Kidney (tissue), 22 donors: ENCODE measurements at places on chromosomes 3 and 15. TPM values are rescaled to one million over a fixed set of nuclear protein-coding genes. Genes with fewer than 3 reads are reported as not detected.

Gene PCSK6
- total RNA-seq, result 7.3 TPM

Gene PLOD2
- 66.0 TPM for total RNA-seq

Gene TM4SF18
- total RNA-seq, result 19.7 TPM

Gene CPOX
- 13.7 TPM for total RNA-seq

Gene SYNM
- 23.2 TPM for total RNA-seq

Gene GHSR
- not detected for total RNA-seq

Gene ABHD6
- total RNA-seq, result 10.2 TPM

Gene ALAS1
- total RNA-seq, result 42.8 TPM

Gene ADAMTS7
- 3.1 TPM for total RNA-seq

Gene TJP1
- 121 TPM for total RNA-seq

Gene CCR3
- not detected for total RNA-seq

Gene SEMA6D
- total RNA-seq, result 16.9 TPM

DNA sequence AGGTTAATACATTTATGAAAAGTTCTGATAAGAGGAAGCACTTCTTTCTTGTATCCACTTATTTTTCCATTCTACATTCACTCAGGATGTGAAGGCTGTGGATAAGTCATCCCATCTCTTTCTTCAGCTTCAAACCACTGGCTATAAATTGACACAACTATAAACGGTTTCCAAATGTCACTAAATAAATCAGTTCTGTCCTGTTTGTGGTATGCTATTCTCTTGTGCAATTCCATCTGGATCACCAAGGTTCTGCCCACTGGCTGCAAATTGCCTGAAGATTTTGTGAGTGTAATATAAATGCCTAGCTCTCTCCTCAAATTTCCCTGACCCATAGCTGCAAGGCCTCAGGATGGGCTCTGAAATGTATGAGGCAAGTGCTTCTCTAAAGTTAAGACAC is 7.1 kb upstream of the LMOD3 start:
- no peak for DNase-seq
- no peak overlapping the region for H3K27ac ChIP-seq

DNA sequence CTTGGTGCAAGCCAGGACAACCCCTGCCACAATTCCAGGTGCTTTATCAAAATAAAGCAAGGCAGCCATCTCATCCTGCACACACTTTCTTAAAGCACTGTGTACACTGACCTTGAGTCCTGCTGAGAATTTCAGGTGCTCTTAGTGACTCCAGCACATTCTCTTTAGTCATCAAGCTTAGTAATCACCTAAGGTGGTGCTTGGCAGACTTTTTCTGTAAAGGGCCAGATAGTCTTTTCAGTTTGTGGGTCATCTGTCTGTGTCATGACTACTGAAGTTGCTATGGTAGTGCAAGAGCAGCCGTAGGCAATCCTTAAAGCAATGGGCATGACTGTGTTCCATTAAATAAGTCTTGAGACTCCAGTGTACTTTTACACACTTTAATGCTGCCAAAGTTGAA is 36.4 kb downstream of the RIOX2 start:
- no peaks in the 10 kb centered on the region for H3K27me3 ChIP-seq
- no peak for DNase-seq
- peak overlapping the region; percentile 3 for H3K27ac ChIP-seq
- H3K36me3 ChIP-seq, result peaks cover 3% of the 10 kb centered on the region
- H3K4me1 ChIP-seq, result no peaks in the 10 kb centered on the region

DNA sequence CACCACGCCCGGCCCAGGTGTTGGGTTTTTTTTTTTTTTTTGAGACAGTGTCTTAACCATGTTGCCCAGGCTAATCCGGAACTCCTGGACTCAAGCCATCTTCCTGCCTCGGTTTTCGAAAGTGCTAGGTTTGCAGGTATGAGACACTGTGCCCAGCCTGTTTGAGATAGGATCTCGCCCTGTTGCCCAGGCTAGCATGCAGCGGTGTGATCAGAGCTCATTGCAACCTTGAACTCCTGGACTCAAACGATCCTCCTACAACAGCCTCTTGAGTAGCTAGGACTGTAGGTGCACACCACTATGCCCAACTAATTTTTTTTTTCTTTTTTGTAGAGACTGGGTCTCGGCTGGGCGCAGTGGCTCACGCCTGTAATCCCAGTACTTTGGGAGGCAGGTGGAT is 20.3 kb upstream of the ITPKA start:
- no peaks in the 10 kb centered on the region for H3K27me3 ChIP-seq
- no peak overlapping the region for H3K4me3 ChIP-seq
- no peaks in the 10 kb centered on the region for H3K4me1 ChIP-seq
- no peak overlapping the region for H3K27ac ChIP-seq
- no peak for DNase-seq
- H3K36me3 ChIP-seq, result peaks cover 15% of the 10 kb centered on the region

GRCh38 chr3:179526989-179527391 is 35.7 kb upstream of the ACTL6A start:
- peak; percentile 59 for DNase-seq
- H3K4me3 ChIP-seq, result peak overlapping the region; percentile 70

GRCh38 chr3:140207541-140207940 is 272.6 kb downstream of the CLSTN2 start:
- no peak for DNase-seq
- no peaks in the 10 kb centered on the region for H3K27me3 ChIP-seq
- H3K36me3 ChIP-seq, result no peaks in the 10 kb centered on the region

DNA sequence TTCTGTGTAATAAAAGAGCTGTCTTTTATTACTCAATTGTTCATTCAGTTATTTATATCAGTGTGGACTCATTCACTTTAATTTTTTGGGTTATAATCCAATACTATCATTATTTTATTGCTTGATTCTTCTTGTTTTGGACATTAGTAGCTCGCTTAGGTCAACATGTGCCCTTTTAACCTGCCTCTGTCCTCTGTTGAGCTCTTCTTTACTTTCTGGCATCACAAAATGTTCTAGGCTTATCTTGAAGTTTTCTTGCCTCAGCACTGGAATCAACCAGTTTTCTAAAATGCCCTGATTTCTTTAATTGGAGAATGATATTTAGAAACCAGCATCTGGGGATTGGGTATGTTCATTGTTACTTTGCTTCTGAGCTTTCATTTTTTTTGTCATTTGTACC is 82.2 kb downstream of the LEKR1 start:
- H3K27ac ChIP-seq, result no peak overlapping the region
- H3K4me3 ChIP-seq, result no peak overlapping the region
- no peaks in the 10 kb centered on the region for H3K27me3 ChIP-seq
- no peaks in the 10 kb centered on the region for H3K36me3 ChIP-seq

DNA sequence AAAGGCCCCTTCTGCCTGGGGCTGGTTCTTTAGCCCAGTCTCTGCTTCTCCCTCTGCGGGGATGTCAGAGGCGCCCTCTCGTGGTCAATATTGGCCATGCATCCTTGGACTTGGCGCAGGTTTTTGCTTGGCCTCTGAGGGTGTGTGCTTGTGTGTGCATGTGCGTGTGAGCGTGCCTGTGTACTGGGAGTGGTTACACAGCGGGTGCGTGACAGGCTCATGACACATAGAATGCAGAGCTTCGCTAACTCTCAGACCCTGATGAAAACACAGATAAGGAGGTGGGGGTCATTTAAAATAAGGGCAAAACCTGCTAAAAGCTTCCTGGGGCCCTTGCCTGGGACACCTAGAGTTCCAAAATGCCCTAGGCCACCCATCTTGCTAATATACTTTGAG is 160.9 kb downstream of the SMAD6 start:
- H3K27me3 ChIP-seq, result no peaks in the 10 kb centered on the region
- H3K4me3 ChIP-seq, result no peak overlapping the region
- H3K27ac ChIP-seq, result no peak overlapping the region
- H3K4me1 ChIP-seq, result no peaks in the 10 kb centered on the region
- peak; percentile 88 for DNase-seq

GRCh38 chr3:58494107-58494506 is 2.2 kb downstream of the KCTD6 start:
- DNase-seq, result no peak
- no peak overlapping the region for H3K27ac ChIP-seq
- H3K4me3 ChIP-seq, result peak overlapping the region; percentile 93

- no peak overlapping the region for H3K27ac ChIP-seq
- peaks cover 22% of the 10 kb centered on the region for H3K4me1 ChIP-seq
- H3K36me3 ChIP-seq, result no peaks in the 10 kb centered on the region
- H3K27me3 ChIP-seq, result no peaks in the 10 kb centered on the region
- DNase-seq, result no peak
- no peak overlapping the region for H3K4me3 ChIP-seq
These were observed 117.7 kb downstream of the DNAJB8 start for GRCh38 chr3:128348805-128349531.

GRCh38 chr15:93835344-93835743 is 396.0 kb upstream of the MCTP2 start:
- no peaks in the 10 kb centered on the region for H3K4me1 ChIP-seq
- H3K4me3 ChIP-seq, result no peak overlapping the region
- H3K27ac ChIP-seq, result no peak overlapping the region
- no peaks in the 10 kb centered on the region for H3K36me3 ChIP-seq
- no peak for DNase-seq
